Stimulated activated CD8-positive, alpha-beta memory T cell treated with anti-CD3 and anti-CD28 coated beads, Interleukin-15, amount 100 ng/mL, for 24 hours (primary cell): ENCODE measurements at places on chromosomes 6 and 20.

DNA sequence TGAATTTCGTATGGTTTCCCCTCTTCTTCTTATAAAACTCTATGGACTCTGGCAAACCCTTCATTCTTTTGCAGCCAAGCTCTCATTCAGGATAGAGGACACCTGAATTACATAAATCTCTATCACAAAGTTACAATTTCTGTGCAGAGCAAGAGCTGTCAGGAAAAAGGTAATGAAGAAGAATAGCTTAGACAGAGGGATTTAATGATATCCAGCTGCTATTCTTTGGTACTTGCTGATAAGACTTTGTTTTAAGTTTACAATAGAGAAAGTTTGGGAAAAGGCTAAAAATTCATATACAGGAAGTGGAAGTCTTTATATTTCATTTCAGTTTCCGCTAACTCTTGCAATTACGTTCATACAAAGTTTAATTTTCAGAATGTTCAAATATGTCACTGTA is 227.0 kb downstream of the FOXC1 start:
- no peak for DNase-seq

GRCh38 chr20:61161726-61162390 is 90.2 kb upstream of the CDH4 start:
- no peak for DNase-seq

- DNase-seq, result no peak
Observed at GRCh38 chr6:127391094-127391953, 47.9 kb upstream of the ECHDC1 start.

GRCh38 chr20:62483613-62484458 is 8.0 kb upstream of the GATA5 start:
- DNase-seq, result no peak

DNA sequence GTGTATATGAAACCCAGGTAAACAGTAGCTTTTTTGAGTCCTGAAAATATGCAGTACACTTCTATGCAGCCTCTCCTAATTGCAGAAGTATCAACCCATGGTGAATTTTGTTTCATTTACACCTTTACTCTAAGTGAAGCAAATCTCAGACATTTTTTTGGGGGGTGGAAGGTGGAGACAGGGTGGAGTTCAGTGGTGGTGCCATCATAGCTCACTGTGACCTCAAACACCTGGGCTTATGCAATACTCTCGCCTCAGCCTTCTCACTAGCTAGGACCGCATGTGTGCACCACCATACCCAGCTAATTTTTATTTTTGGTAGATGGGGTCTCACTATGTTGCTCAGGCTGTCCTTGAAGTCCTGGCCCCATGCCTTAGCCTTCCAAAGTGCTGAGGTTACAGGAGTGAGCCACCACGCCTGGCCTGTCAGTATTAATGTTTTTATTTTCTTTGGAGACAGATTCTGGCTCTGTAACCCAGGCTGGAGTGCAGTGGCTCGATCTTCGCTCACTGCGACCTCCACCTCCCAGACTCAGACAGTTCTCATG is 80.3 kb downstream of the JARID2 start:
- DNase-seq, result no peak

GRCh38 chr6:169568314-169569087 is 133.3 kb downstream of the WDR27 start:
- DNase-seq, result no peak

- DNase-seq, result no peak
Observed at GRCh38 chr6:31737991-31738979, 1.5 kb upstream of the MSH5 start.

DNA sequence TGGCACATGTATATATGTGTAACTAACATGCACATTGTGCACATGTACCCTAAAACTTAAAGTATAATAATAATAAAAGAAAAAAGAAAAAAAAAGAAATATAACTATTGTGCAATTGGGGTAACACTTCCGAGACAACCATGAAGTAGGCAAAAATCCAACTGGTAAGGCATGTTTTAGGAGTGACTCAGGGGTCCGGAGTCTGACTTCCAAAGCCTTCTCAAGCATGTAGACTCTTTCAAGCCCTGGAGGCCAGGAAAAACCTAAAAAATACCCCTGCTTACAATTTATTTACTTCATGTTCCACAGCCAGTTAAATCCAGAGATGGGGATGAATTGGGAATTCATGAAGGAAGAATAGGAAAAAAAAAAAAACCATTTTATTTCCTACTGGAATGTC is 161.3 kb upstream of the PHACTR1 start:
- DNase-seq, result no peak

DNA sequence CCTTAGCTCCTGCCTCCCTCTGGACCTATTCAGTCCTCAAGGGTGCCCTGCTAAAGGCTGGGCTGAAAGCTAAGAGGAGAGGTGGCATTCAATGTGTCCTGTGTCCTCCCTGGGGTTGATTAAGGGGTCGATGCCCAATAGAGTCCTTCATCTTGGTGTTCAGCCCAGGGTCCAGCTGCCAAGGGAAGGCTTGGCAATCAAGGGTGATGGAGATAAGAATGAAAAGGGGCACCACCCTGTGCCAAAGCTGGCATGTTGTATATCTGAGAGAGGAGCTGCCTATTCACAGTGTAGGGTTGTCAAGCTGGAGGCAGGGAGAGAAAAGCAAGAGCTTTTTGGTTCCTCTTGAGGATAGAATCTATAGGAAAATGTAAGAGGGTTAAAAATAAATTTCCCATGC is 12.3 kb downstream of the C20orf173 start:
- DNase-seq, result no peak
